ENCODE measurements at places on chromosomes 4 and X.

- DNase-seq, result no peak
These were observed 31.8 kb downstream of the PLAC1 start for GRCh38 chrX:134626434-134626833.

DNA sequence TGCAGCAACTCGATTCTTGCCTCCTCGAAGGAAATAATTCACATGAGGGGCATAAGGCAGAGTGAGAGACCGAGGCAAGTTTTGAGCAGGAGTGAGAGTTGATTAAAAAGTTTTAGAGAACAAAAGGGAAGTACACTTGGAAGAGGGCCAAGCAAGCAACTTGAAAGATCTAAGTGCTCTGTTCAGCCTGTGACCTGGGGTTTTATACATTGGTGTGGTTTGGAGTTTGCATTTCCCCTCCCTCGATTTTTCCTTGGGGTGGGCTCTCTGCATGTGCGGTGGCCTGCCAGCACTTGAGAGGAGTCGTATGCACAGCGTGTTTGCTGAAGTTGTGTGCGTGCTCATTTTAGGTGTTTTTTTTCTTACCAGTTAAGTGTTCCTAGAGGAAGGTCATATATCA lies 356.4 kb downstream of the KLHL4 start:
- no peak for DNase-seq

DNA sequence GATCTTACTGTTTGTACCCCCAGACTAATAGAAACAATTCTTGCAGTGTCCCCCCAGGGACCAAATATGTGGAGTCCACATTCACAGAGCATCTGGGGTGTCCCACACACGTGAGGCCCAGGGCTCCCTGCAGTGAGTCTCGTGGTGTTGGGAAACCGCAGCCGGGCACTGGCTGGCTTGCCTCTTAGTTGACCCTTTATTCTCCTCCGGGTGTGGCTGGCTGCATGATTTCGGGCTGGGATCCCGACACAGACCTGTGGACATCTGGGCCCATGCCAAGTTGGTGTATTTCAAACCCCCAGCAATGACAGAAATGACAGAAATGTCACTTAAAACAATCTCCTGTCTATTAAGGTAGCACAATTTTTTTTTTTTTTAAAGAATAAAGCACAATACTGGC lies 15.6 kb upstream of the CLDN24 start:
- DNase-seq, result no peak

DNA sequence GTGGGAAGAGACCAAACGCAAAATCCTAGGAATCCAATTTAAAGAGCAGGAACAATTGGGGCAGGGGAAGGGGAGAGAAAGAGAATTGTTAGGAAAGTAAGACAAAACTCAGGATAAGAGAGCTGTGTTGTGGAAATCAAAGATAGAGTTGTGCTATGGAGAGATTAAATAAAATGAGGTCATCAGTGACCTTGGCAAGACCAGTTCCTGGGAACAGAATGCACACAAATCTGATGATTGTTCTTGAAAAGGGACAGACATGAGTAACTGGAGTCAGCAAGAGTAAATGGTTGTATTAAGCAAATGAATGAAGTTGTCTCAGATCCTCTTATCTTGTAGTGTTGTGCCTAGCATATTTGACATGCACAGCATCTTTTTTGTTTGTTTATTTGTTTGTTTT lies 267.4 kb downstream of the IL1RAPL1 start:
- DNase-seq, result no peak

DNA sequence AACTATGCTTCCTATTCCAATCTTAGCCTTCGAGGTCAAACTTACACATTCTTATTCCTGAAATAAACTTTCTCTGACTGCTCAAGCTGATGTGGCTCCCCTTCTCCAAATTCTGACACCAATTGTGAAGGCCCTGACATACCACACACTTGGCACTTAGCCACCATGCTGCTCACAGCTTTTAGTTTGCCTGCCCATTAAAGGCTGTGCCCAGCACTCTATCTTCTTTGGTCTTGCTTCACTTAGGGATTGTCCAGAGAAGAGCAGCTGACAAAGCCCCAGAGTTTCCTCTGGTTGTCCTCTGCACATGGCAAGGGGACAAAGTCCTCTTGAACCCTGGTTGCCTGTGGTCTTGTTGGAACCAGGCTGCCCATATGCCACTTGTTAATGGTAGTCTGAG lies 126.1 kb downstream of the ARHGEF9 start:
- no peak for DNase-seq

GRCh38 chrX:129957241-129958082 lies 25.0 kb upstream of the BCORL1 start:
- no peak for DNase-seq
